AG08395 (cell line): ENCODE measurements at places on chromosomes 12 and 14.

DNA sequence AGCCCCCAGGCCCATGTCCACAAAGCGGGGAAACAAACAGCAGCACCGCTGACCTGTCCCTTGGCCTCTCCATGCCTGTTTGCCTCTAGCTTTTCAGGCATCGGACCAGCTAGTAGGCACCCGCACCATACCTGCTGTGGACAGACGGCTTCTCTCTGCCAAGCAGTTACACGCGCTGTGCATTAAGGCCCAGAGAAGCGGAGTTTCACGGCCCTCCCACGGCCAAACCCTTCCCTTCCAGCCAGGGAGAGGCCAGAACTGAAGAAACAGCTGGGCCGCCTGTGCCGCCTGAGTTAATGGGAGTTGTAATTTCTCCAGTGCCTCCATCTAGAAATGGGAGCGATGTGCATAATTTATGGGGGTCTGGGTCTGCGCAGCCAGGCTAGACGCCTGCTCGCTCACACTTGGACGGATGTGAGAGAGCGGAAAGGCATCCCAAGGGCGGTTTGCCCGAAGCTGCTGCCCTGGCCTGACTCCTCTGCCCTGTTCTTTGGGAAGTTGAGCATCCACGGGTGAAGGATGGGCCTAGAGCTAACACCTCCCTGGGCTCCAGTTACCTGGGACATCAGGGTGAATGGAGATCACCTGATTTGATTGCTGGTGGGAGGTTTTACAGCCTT, 89.7 kb upstream of the BCL11B start:
- no peak for DNase-seq

DNA sequence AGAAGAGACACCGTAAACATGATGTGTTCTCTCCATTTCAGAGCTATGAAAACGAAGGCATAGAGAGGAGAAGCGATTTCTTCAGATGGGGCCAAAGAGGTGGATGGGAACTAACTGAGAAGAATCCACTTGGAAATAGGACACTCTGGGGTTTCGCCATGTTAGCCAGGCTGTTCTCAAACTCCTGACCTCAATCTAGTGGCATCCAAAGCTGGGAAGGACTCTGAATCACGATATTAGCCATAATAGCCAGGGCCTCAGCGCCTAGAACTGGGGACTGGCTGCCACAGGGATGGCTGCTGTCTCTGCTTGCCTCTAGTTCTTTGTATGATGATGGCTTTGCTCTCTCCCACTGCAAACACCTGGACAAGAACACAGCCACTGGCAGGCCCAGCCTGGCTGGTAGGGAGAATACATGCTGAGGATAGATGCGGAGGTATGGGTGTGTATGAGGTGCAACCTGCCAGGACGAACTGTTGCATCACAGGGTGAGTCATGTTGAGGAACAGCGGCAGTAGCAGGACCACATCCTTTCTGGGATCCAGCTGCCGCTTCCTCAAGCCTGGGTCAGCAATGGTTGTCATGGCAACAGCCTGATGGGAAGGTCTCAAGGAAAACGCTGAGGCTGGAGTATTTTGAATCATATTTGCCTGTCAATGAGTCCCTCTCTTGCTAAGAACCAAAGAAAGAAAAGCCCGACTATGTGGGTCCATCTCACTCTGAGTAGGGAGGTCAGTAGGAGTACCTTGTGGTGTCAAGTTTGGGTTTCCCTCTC, 31.1 kb downstream of the CCDC177 start:
- peak; percentile 64 for DNase-seq

DNA sequence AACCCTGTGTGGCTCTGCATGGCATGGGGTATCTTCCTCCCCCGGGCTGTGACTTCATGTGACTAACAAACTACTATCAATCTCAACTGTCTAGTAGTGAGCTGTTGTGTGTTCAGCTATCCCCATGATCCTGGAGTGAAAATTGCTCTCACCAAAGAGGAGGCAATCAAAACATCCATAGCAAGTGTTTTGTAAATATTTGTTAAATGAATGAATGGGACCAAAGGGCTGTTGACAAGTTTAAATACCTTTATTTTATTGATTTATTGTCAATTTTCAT, 138.1 kb upstream of the CPM start:
- no peak for DNase-seq

DNA sequence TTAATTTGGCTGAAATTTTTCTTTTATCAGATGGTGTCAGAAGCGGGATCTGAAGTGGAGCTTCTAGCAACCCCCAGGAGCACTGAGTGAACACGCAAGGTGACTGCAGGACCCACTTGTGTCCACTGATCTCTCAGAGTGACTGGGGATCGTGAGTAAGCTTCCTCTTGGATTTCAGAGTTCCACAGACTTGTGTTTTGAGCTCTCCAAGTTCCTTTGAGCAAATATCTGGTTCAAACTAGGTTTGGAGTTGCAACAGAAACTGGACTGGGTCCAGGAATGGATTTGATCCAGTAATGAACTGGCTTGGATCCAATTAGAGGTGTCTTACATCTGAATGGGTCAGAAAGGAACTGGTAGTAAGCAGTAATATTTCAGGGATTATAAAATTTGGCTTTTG, 24.7 kb upstream of the B4GALNT1 start:
- DNase-seq: no peak

GRCh38 chr14:105067969-105068301, 2.7 kb upstream of the GPR132 start:
- no peak for DNase-seq

GRCh38 chr12:79186506-79186905, 321.9 kb downstream of the SYT1 start:
- no peak for DNase-seq

DNA sequence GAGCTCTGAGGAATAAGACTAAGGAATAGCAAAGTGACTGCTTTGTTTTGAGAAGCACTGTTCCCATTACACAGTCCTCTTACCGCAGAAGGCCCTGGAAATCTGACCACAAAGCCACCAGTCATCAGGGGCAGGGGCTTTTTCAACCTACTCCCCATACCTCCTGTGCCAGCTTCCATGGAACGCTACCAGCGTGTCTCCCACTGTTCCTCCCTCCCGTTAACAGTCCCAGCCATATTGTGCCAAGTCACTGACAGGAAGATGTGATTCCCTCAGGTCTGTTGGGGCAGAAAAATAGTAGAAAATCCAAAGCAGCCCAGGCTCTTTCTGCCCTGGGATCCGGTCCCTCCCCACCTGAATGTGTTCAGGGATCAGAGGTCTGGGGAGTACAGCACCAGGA, 46.6 kb upstream of the VPS33A start:
- DNase-seq: no peak

DNA sequence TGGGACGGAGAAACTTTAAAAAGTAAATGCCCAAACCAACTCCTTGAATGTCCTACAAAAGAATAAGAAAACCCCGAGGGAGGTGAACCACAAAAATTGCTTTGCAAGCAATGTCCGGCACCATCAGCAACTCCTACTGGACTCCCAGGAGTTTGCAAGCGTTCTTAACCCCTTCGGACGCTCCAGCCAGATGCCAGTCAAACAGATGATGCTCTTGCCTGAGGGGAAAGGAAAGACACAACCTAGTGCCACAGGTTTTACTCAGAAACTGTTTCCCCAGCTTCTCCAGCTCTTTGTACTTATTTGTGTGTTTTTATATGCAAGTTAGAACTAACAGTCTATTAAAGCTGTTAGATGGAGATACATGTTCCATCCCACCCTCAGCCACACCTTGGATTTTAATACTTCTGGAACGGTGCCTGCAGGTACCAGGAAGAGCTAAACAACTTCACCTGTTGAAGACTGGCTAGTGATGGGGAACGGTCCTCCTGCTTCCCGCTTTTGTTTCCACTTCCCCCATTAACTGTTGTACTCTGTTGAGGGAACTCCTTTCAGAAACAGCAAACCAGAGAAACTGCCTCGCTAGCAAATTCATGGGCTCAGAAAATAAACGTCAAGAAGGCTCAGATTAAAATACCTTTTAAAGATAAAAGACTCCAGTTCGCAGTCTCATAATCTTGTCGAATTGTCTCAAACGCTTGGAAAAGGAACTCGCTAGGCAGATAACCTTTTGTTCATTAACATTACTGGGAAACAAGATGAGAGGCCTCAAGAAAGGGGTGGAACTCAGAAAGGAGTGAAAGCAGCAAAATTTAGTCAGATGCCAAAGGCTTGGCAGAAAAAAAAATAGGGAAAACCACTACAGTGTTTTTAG, 1.1 kb upstream of the FERMT2 start:
- peak; percentile 71 for DNase-seq

- DNase-seq: no peak
These were observed 40.2 kb upstream of the FBRSL1 start for GRCh38 chr12:132449565-132450417.

DNA sequence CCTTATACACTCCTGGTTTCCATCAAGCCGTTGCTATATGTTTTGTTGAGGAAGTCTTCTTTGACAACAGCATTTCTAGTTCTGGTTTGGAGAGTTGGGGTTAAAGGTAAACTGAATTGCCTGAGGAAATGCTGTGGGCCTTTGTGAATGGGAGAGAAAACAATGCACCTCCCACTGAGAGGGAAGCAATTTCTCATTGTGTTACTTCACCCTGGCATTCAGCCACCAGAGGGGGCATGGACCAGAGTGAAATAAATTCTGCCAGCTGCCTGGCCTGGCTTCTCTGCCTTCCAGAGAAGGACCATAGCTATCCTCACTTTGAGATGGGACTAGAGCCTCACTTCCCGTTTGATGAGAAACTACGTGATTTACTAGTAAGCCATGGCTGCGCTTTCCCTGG, 475.3 kb downstream of the EGLN3 start:
- no peak for DNase-seq

GRCh38 chr14:34224221-34224620, 237.8 kb downstream of the SPTSSA start:
- DNase-seq: no peak

DNA sequence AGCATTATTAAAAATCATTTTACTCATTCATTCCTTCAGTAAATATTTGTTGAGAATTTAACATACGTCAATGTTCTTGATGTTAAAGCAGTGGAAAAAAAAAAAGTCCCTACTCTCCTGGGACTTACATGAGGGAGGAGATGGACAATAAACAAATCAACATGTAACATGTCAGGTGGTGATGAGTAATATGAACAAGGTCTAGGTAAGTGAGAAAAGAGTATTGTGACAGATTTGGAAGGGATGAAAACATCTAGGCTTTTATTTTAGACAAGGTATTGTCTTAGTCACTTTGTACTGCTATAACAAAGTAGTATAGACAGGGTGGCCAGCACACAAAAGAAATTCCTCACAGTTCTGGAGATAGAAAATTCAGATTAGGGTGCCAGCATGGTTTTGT, 167.2 kb downstream of the FSCB start:
- DNase-seq: no peak

GRCh38 chr12:125645724-125646123, 580.5 kb downstream of the AACS start:
- no peak for DNase-seq

DNA sequence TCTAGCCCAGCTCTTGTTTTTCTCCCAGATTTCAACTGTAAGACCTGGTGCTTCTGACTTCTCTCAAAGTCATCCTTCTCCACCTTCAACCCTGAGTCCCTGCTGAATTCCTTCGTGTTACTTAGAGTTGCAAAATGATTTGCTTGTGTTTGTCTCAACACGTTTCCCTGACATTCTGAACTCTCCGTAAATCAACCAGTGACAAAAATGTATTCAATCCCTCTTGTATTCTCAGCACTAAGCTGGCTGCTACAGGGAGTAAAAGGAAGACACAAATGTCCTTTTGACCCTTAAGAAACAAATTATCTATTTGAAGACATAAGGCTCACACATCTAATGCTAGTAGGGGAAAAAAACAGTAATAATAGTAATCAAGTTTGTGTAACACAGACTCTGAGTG, 514.0 kb upstream of the TMPO start:
- DNase-seq: no peak

DNA sequence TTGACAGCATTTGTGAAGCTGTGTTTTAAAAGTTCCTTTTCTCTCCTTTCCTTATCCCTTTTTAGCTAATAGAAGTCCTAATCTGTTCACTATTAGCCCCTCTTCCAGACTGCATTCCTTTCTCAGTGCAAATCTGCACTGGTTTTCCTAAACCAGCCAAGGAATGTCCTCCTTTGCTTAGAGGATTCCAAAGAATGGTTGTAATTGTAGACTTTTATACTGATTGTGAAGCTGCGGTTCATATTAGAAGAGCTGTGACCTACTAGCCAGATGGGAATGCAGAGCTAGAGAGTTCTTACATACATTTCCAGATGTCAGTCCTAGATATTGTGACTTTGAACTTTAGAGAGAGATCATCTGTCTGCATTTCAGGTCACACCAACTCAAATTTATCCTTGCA, 79.8 kb downstream of the MYRFL start:
- DNase-seq: peak; percentile 70

GRCh38 chr12:76878099-76878898, 520 bp downstream of the CSRP2 start:
- peak; percentile 16 for DNase-seq

GRCh38 chr14:51180577-51180976, 59.5 kb upstream of the TMX1 start:
- no peak for DNase-seq

- no peak for DNase-seq
These were observed 126.6 kb upstream of the LRIG3 start for GRCh38 chr12:59046763-59047534.

DNA sequence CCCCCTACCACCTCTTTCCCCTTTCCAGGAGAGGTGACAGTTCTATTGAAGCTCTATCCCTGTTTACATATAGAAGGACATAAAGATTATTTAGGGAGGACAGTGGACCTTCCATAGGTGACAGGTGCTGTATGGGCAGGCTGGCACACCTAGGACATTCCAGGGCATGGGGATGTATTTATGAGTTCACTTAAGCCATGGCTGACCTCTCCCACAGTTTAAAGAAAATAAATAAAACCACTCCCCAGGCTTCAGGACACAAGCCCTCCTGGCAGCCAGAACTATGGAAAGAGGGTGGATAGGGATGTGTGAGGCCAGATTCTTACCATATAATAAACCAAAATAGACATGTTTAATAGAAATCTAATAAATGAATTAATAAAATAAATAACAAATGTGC, 85.6 kb upstream of the HOXC13 start:
- DNase-seq: no peak

DNA sequence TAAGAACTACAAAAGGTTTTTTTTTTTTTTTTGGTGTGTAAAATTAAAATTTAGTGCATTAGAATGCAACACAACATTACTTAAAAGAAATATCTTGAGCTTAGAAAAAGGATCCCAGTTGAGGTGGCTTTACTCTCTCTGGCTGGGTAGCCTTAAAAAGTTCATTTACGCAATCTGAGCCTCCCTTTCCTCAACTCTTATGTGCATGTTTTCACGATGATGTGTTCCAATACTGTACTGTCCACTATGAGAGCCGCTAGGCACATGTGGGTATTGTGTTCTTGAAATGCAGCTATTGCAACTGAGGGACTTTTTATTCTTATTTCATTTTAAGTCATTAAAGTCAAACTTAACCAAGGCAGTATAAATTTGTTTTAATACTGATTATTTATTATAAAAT, 460.9 kb upstream of the SYT1 start:
- peak; percentile 9 for DNase-seq

GRCh38 chr12:12133259-12133658, 62.5 kb downstream of the BCL2L14 start:
- no peak for DNase-seq

GRCh38 chr12:58233886-58234285, 292.5 kb downstream of the ATP23 start:
- DNase-seq: no peak

GRCh38 chr14:51828017-51828797, 32.2 kb upstream of the GNG2 start:
- DNase-seq: peak; percentile 91
